Activated naive CD4-positive, alpha-beta T cell treated with anti-CD3 and anti-CD28 coated beads for 36 hours (primary cell): ENCODE measurements at places on chromosomes 7 and 10. TPM values are rescaled to one million over a fixed set of nuclear protein-coding genes. Genes with fewer than 3 reads are reported as not detected.

- no peak for DNase-seq
These were observed 85.2 kb downstream of the SH3PXD2A start for GRCh38 chr10:103770139-103770538.

- DNase-seq: no peak
These were observed 310.4 kb downstream of the CAMK1D start for GRCh38 chr10:12659706-12660105.

- no peak for DNase-seq
These were observed 87.4 kb downstream of the ZFAND4 start for GRCh38 chr10:45585131-45585530.

DNA sequence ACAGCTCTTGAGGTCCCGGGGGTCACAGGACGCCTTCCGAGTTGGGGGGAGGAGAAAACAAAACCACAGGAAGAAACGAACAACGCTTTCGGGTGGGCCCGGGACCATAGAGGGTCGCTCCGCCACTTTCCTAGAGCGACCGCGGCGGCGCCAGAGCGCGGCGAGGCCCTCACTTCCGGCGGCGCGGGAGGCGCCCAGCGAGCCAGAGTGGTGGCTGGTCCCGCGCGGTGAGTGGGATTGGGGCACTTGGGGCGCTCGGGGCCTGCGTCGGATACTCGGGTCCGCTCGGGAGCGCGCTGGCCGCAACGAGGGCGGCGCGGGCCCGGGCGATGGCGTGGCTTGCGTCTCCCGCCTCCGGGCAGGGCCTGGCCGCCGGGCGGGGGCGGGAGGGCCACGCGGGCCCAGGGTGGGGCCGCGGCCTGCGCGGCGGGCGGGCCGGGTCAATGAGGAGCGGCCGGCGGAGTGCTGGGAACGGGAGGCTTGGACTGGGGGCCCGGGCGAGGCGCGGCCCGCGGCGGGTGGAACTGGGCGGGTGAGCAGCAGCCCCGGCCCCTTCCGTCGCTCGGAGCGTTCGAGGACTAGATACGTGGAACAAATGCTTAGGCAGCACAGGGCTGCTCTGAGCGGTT, at the start of gene ZNF22:
TSS of gene ZNF22 (plus strand) at position 172 of the 629 bp plus-strand sequence. CDS start 2,446 bp downstream, outside the sequence.
- peak; percentile 65 for DNase-seq

GRCh38 chr10:112797855-112798254, 152.2 kb upstream of the TCF7L2 start:
- no peak for DNase-seq

DNA sequence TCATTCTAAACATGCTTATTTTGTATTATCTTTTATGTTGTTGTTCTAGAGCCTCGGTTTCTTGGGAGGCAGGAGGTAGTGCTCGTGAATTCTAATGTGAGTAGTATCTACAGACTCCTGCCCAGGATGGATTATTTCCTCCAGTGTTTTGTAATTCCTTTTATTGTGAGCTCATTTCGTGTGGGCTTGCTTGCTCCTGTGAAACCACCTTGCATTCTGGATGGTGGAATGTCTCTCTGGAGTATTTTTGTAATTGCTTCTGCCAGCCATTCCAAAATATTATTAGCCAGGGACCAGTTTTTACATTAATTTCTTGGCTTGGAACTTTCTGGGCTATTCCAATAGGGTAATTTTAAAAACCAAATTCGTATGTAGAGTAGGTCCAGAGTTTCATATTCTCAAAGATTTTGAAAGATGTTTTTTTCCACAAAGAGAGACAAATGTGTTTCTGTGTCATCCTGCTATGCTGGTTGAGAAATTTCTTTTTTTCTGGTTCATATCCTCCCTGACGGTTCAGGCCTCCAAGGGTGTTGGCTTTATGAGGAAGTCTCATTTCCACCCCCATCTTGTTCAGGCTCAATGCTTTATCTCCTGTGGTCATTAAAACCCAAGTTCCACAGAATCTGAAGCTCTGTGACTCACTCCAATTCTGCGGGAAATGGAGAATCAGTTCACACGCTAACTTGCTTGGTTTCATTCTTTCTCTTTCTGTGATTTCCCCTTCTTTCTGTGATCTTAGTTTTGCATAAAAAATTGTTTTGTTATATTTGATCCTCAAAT, 41.7 kb upstream of the CALD1 start:
- peak; percentile 47 for DNase-seq

DNA sequence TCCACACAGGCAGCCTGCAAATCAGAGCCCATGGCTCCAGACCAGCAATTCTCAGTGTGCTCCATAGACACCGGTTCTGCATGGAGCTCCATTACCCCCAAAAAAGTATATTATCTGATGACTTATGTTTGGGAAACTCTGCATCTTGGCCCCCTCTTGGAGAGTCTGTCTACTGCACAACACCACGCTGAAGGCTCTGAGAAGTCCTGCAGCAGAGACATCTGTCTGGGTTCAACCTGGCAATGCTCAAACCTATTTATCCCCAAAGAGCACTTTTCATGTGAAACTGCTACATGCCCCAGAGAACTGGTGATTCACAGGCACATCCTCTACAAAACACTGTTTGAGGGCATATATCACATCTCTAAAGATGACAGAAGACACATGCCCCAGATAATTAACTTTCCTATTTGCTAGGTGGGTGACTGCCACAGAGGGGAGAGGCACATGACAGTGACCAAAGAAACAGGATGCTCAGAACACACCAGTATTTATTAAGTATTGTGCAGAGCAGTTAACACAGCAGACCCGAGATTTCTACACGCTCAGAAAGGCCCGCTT, 83.8 kb downstream of the DLG5 start:
- no peak for DNase-seq

DNA sequence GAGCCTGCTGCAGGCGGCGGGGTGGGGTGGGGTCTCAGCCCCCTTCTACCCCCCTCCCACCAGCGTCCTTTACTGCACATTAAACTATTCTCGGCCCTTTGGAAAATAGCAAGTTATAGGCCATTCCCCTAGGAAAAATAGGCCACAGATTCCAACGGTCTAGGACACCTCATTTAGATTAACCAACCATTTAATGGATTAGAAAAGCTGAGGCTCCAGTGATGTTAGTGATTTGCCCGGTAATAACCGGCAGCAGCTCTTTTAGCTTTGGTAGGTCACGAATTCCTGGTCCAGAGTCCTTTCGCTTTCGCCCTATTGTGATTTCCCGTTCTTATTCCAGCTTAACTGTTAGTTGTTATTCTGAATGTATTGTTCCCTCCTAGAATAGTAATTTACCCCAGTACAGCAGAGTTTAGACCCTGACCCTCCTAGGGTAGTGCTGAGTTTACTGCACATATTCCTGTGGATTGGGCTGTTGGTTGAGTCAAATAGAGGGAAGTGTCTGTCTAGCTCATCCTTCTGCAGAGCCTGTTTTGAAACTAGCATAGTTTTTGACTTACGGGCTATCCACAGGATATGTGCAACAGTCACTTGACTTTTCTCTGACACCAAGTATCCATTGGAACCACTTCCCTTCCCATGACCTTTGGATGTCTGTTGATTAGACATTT, 754 bp downstream of the GSTO1 start:
- peak; percentile 53 for DNase-seq

GRCh38 chr10:63722537-63722936, 201.3 kb downstream of the REEP3 start:
- no peak for DNase-seq

DNA sequence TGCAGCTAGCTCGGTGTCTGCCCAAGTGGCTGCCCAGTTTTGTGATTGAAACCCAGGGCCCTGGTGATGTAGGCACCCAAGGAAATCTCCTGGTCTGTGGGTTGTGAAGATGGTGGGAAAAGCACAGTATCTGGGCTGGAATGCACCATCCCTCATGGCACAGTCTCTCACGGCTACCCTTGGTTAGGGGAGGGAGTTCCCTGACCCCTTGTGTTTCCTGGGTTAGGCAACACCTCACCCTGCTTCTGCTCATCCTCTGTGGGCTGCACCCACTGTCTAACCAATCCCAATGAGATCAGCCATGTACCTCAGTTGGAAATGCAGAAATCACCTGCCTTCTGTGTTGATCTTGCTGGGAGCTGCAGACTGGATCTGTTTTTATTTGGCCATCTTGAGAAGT, 27.6 kb downstream of the GIMAP4 start:
- DNase-seq: no peak

- DNase-seq: no peak
These were observed 67.5 kb upstream of the INSIG1 start for GRCh38 chr7:155230169-155230593.

DNA sequence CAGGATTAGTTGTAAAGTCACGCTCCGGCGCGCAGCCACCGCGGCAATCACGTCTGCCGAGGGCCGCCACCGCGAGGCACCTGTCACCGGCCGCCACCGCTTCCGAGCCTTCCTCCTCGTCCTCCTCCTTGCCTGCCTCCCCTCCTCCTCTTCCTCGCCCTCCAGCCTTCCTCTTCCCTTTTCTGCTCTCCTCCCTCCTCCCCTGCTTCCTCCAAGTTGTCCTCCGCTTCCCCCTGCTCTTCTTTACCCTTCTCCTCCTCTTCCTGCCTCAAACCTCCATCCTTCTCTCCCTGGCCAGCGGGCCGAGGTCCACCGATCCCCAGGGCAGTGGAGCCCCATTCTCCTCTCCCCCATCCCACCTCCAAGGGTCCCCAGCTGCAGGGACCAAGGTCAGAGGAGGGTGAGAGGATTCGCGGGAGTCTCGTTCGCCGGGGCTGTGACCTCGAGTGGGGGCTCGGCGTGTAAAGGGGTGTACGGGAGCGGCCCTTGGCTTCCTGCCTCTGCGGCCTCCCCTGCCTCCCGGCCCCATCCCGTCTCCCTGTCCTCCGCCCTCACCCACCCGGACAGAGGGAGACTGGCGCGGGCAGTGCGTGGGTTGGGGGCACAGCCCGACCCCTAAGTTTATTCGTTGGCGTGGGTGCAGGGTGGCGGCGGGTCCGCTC, 89.5 kb upstream of the PAX2 start:
- DNase-seq: peak; percentile 38

TSPAN12 gene
- total RNA-seq: not detected

GAD2 gene
- total RNA-seq: not detected

CAMK2G gene
- 26.3 TPM for total RNA-seq
